Stimulated activated CD8-positive, alpha-beta memory T cell treated with anti-CD3 and anti-CD28 coated beads, Interleukin-4, amount 100 ng/mL, for 4 hours (primary cell): ENCODE measurements at places on chromosomes 13 and 19.

- DNase-seq, result no peak
Observed at GRCh38 chr13:53201454-53202225, 173.0 kb downstream of the OLFM4 start.

DNA sequence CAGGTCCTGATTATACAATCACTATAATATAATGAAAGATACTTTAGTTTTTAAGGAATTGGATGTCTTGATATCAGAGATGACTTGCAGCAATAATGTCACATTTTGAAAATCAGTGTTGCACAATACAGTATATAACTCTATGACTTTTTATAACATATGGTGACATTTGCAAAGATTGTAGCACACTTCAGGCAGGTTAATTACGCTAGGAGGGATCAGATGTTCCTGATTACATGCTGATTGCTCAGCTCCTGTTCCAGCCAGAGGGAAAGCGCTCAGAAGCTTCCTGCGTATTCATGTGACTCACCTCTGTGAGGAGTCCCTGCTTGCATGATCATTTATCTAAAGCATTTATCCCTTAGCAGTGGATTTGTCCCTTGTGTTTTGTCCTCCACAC is 265.6 kb downstream of the GPC5 start:
- DNase-seq, result no peak

DNA sequence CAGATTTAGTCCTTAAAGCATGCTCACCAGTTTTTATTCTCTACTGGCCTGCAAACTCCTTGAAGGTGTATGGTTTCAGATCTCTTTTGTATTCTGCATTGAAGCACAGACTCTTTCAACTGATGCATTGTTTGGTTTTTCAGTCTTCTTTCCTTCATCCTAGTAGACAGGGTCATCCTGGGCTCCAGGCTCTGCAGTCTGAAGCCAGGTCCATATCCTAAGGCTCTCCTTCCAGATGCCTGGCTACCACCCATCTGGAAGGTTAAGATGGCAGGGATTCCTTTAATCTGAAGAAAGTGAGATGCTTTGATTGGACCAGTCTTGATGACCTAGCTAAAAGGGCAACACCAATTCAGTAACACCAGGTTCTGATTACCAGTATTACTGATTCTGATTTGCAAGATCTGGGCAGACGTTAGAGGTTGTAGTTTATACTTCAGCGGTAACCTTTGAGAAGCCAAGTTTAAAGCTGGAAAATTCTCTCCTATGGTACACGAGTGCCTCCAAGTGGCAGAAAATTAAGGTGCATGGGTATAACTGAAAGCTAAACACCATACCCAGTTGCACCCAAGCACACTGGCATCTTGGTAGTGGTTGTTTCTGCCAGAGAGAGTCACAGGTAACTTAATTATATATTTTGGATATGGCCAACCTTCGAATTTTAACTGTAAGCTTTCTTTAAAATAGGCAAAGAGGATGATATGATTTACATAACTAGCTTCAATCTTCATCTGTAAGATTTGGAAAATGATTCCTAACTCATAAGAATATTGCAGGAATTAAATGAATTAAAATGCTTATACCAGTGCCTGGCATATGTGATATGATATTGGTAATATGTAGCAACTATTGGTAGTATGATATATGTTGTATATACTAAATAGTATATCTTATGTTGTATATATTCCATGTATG is 1651.9 kb upstream of the MIR17HG start:
- no peak for DNase-seq

DNA sequence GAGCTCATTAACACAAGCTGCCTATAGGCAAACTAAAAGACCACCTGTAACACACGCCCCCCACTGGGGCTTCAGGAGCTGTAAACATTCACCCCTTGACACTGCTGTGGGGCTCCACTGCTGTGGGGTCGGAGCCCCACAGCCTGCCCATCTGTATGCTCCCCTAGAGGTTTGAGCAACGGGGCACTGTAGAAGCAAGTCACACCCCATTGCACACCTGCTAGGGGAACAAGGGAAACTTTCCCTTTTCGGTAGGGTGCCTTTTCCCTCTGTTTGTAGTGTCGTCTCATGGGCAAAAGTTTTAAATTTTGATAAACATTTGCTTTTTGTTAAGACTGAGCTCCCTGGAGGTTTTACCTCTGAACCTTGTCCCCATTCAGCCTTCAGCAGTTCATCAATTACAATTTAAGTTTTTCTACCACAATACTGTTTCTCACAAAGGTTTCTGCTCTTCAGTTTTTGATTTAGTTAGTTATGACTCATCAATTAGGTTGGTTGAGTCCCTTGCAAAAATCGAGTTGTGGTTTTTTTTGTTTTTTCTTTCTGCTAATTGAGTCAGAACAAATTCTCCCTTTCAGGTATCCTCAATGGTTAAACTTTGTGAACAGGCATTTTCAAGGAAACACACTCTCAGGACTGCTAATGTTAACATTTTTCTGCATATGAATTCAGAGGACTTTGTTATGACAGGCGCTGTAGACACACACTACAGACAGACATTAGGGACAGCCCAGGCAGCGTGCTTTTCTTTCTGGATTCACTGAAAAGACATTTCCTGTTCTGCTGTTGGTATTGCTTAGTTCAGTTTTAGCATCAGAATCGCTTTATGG is 35.1 kb downstream of the ZNF433 start:
- no peak for DNase-seq

DNA sequence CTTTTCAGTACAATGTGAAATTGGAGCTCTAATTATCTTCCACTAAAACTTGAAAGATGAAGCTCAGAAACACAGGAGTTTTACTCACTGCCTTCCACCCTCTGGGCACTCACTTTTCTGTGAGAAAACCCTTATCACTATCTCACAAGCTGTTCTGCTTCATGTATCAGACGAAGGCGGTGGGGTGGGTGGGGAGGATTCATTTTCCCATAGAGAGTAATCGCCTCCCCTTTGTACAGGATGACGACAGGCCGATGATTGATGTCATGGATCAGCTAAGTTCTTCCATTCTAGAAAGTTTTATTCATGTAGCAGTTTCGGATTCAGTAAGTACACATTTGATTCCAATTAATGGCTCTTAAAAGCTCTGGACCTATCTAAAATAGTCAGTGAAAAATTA is 139.9 kb downstream of the ZAR1L start:
- DNase-seq, result no peak

DNA sequence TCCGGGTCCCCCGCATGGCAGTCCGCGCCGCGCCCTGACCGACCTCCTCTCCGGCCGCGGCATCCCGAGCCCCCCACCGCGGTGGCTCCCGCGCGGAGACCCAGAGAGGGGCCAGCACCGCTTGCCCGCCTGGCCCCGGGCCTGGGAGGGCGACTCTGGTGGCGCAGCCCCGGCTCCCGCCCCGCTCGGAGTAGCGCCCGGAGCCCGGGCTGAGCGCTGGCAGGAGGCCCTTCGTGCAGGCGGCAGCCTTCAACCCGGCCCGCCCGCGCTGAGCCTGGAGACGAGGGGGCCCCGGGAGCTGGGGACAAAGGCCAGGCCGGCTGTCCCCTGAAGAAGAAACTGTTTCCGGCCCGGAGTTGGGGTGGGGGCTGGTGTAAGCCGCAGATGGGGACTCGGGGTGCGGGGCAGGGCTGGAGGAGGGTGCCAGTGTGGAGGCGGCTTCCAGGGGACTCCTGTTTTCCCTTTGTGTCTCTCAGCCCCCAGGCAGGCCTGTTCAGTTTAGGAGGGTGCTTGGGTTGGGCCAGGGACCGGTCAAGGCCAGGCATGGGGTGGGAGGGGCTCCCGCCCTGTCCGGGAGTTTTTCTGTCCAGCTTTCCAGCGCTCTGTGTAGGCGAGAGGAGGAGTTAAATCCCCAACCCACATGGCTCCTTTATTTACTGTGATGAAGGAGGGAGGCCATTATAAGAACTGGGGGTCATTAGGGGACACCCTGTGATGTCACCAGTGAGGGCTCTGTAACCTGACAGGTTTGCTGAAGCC is 935 bp downstream of the LRP3 start:
- DNase-seq, result no peak

DNA sequence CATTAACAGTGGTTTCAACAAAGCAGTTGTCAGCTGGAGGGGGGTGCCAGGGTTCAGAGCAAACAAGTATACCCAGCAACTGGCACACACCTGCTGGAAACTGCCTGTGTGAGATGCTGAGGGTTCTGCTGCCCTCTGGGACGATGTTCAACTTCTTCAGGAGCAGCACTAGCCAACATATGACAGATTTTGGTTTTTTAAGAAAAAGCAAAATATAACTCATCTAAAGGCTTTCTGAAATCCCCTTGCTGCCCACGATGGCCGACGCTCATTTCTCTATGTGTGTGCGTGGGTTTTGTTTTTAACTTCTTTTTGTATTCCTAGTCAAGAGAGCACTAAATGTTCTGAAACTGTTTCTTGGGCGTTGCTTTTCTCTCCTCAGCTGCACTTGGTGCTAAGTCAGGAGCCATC is 79.9 kb downstream of the MRPL57 start:
- no peak for DNase-seq

GRCh38 chr19:56341948-56342347 is 27.3 kb upstream of the ZSCAN5A start:
- DNase-seq, result no peak
